ENCODE measurements at places on chromosomes 2 and 18. TPM values are rescaled to one million over a fixed set of nuclear protein-coding genes. Genes with fewer than 3 reads are reported as not detected.

DNA sequence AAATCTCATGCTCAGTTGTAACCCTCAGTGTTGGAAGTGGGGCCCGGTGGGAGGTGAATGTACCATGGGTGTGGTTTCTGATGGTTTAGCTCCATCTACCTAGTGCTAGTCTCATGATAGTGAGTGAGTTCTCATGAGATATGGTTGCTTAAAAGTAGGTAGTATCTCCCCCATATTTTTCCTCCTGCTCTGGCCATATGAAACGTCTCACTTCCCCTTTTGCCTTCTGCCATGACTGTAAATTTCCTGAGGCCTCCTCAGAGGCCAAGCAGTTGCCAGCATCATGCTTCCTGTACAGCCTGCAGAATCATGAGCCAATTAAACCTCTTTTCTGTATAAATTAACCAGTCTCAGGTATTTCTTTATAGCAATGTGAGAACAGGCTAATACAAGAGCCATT, 62.8 kb upstream of the RNF152 start:
- no peak for DNase-seq

GRCh38 chr2:28681606-28682005, 70.0 kb upstream of the PPP1CB start:
- no peak for DNase-seq

TRPM8 gene
- polyA plus RNA-seq, result 0.28 TPM

ITSN2 gene
- 38.5 TPM for polyA plus RNA-seq

- no peak for DNase-seq
Observed at GRCh38 chr2:229118336-229118735, 152.8 kb downstream of the PID1 start.

- DNase-seq, result no peak
Observed at GRCh38 chr2:104028061-104028460, 825.9 kb upstream of the POU3F3 start.

- no peak for DNase-seq
Observed at GRCh38 chr2:8666581-8666980, 15.3 kb upstream of the ID2 start.

LYG2 gene
- 0.54 TPM for polyA plus RNA-seq

PXDN gene
- polyA plus RNA-seq, result 184 TPM

GRCh38 chr2:146986161-146986560, 858.7 kb upstream of the ACVR2A start:
- DNase-seq, result no peak

AGAP1 gene
- polyA plus RNA-seq, result 14.7 TPM

GRCh38 chr2:67259556-67260342, 137.4 kb upstream of the ETAA1 start:
- no peak for DNase-seq

- no peak for DNase-seq
Observed at GRCh38 chr2:227267410-227268115, 57.5 kb upstream of the MFF start.

- no peak for DNase-seq
Observed at GRCh38 chr2:210172219-210172575, 988 bp upstream of the KANSL1L start.

DNA sequence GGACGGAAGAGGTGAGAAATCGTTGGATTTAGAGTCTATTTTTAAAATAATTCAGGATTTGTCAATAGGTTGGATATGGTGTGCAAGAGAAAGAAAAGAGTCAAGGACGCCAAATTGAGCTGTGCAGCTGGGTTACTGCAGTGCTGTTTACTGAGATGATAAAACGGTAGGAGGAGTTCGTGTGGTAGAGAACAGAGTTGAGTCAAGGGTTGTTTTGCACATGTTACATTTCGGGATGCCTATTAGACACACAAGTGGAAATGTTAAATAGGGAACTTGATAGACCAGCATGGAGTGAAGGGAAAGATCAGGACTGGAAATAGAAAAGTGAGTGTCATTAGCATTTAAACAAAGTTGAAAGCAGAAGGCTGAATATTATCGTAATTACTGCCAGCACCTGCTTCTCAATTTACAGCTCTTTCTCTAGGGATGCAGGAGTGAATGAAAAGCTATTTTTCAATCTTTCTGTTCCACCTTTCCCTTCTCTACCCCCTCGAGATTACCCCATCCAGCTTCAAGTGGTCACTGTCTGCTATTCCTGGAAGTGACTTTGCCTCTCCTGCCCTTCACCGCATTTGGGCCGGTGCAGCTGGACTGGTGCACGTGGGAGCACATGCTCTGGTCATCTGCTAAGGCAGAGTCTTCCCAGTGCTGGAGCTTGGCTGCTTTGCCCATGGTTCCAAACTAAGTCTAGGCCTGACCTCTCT, 30.3 kb downstream of the GPR75 start:
- no peak for DNase-seq
